ENCODE measurements at places on chromosomes 7 and 10. TPM values are rescaled to one million over a fixed set of nuclear protein-coding genes. Genes with fewer than 3 reads are reported as not detected.

Gene SLC29A4
- polyA plus RNA-seq, result 4.8 TPM

Gene GLI3
- polyA plus RNA-seq, result 1.2 TPM

Gene ZNF425
- polyA plus RNA-seq, result 0.85 TPM

Gene DUS4L
- polyA plus RNA-seq, result 4.3 TPM

Gene PNLIPRP3
- not detected for polyA plus RNA-seq

Gene AMPH
- 1.8 TPM for polyA plus RNA-seq

Gene WEE2
- 0.20 TPM for polyA plus RNA-seq

GRCh38 chr10:114102256-114102655, 58.6 kb downstream of the ADRB1 start:
- H3K27me3 ChIP-seq, result peaks cover 11% of the 10 kb centered on the region
- no peak overlapping the region for H3K27ac ChIP-seq
- H3K4me3 ChIP-seq, result no peak overlapping the region
- peaks cover 15% of the 10 kb centered on the region for H3K4me1 ChIP-seq

GRCh38 chr7:134300988-134301387, 15.7 kb downstream of the SLC35B4 start:
- H3K27me3 ChIP-seq, result no peaks in the 10 kb centered on the region
- H3K4me3 ChIP-seq, result no peak overlapping the region
- peak overlapping the region; percentile 30 for H3K27ac ChIP-seq
- no peaks in the 10 kb centered on the region for H3K4me1 ChIP-seq
- no peak for DNase-seq

- H3K27ac ChIP-seq, result no peak overlapping the region
- H3K4me1 ChIP-seq, result no peaks in the 10 kb centered on the region
- no peak overlapping the region for H3K4me3 ChIP-seq
- no peaks in the 10 kb centered on the region for H3K27me3 ChIP-seq
These were observed 53.1 kb upstream of the COL13A1 start for GRCh38 chr10:69748621-69749020.

GRCh38 chr10:109838592-109839244, 84.6 kb downstream of the XPNPEP1 start:
- DNase-seq, result no peak
- H3K4me3 ChIP-seq, result no peak overlapping the region
- no peaks in the 10 kb centered on the region for H3K27me3 ChIP-seq
- H3K27ac ChIP-seq, result no peak overlapping the region
- H3K36me3 ChIP-seq, result no peaks in the 10 kb centered on the region

GRCh38 chr10:106566873-106567272, 597.6 kb downstream of the SORCS1 start:
- H3K27ac ChIP-seq, result no peak overlapping the region
- H3K27me3 ChIP-seq, result no peaks in the 10 kb centered on the region
- no peak for DNase-seq
- H3K4me1 ChIP-seq, result peaks cover 3% of the 10 kb centered on the region
- no peak overlapping the region for H3K4me3 ChIP-seq

- no peaks in the 10 kb centered on the region for H3K36me3 ChIP-seq
- no peak for DNase-seq
- peaks cover 30% of the 10 kb centered on the region for H3K4me1 ChIP-seq
- H3K4me3 ChIP-seq, result no peak overlapping the region
These were observed 217.4 kb downstream of the LRMDA start for GRCh38 chr10:75648854-75649253.

- H3K27ac ChIP-seq, result no peak overlapping the region
- DNase-seq, result no peak
- H3K4me1 ChIP-seq, result no peaks in the 10 kb centered on the region
- no peaks in the 10 kb centered on the region for H3K36me3 ChIP-seq
- H3K4me3 ChIP-seq, result no peak overlapping the region
- H3K27me3 ChIP-seq, result no peaks in the 10 kb centered on the region
These were observed 5.8 kb downstream of the ACSL5 start for GRCh38 chr10:112379635-112380296.

Data from sigmoid colon (tissue), 7 donors.